SIG-M5 (cell line): ENCODE measurements at places on chromosomes 11 and 22.

DNA sequence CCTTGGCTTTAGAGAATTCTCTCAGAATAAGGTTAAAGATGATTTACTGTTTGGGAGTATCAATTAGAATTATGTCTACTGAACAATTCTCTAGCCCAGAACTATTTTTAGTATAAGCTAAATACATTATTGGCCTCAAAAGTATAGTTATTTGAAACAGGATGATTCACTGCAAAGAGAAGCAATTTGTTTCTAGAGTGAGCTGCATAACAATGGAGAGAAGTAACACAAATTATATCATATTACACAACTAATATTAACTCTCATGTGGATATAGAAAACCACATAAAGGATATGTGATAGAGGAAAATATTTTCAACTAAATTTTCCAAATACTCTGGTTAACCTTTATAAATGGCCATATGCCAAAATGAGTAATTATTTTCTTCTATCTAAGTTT lies 24.9 kb downstream of the PGM2L1 start:
- no peak for DNase-seq

DNA sequence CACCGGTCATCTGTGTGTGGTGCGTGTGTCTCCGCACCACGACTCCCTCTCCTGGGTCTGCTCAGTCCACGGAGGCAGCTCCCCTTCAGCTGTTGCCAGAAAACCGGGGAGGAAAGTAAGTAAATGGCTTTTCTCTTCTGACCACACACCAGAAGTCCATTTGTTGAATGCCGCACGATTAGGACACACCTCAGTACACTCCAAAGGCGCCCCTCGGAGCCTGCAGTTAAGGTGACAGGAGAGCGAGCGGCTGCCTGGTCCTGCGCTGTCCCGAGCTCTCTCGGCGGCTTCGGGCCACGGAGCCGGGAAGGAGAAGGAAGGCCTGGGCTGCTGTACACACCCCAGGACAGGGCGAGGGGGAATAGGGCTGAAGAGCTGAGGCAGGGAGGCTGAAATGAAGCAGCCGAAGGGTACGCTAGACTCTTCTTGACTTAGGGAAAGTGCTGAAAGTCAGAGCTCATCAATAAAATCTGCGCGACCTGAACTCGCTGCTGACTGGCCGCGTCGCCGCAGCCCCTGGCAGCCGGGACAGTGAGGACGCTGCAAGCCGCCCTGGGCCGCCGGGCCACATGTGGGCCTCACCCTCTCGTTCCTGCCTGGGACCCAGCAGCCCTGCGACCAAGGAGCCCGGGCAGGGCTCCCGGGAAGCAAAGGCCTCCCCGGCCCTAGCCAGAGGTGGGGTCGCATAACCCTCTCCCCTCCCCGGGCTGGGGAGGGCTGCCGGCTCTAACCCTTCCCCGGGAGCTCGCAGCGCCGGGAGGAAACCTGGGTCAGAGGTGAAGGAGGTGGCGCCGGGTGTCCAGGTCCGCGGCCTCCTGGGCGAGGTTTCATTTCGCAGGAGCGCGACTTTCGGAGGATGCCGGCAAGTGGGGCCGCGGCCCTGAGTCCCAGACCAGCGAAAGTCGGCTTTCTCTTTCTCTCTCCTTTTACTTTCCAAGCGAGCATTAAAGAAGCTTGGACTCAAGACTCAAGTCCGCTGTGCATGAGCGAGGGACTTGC lies 1.6 kb upstream of the PAX6 start:
- no peak for DNase-seq

GRCh38 chr11:68978626-68978930 lies 2.2 kb downstream of the MRGPRD start:
- no peak for DNase-seq

DNA sequence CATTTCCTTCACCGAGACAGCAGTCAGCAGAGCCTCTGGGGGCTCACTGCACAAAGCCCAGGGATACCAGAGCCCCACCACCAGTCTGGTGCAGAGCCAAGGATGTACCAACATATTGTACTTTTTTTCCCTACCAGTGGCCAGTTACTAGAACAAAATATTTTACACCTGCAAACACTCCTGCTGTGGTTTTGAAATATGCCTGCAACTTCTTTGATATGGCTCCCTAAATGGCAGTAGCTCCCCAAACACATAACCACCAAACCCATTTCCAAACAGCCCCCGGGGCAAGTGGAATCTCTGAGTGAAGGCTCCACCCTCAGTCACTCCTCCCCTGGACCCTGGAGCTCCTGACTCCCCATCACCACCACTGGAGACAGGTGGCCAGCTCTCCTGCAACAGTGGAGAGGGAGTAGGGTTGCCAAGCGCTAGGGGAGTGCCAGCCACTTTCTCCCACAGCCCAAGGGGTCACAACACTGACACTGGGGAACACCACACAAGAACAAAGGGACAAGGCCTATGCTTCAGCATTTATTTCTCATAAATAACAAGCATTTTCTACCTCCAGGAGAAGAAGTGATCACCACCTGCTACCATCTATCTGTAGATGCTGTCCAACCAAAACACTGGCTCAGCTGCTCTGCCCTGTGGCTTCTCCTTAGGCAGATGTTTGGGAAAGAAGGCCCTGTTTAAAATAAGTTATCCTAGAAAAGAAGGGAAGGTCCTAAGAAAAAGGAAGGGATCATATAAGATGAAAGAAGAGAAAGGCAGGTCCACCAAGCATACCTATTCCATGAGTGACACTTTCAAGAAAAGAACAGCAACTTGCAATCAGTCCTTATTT lies 15.1 kb downstream of the DGCR2 start:
- no peak for DNase-seq

- DNase-seq: no peak
Measured at GRCh38 chr22:41745968-41746367, 46.7 kb downstream of the MEI1 start.

- DNase-seq: no peak
Measured at GRCh38 chr11:91173701-91174100, 950.9 kb upstream of the CHORDC1 start.

DNA sequence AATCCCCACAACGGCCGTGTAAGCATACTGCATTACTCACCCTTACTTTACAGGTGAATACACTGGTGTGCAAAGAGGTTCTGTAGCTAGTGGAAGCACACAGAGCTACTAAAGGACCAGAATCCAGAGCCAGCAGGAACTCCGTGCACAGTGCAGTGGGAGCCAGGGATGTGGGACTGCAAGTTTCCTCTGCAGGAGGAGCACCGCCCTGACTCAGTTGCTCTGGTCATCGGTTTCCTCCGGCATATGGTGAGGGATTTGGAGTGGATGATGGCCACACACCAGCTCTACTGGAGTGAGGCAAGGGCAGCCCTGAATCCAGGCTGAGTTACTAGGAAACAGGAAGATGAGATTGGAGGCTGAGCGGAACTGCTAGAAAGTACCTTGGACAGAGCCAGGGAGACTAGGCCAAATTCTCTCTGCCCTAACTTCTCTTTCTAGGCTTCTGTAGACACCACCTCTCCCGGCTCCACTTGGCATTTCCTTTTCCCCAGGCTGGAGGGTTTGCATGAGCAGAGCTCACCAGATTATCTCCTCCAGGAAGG lies 18.2 kb upstream of the C22orf42 start:
- no peak for DNase-seq

GRCh38 chr22:23525510-23525909 lies 54.6 kb downstream of the IGLL1 start:
- no peak for DNase-seq

- DNase-seq: no peak
Measured at GRCh38 chr11:8763070-8763685, 80.6 kb downstream of the RPL27A start.

GRCh38 chr11:1180171-1180570 lies 22.4 kb downstream of the MUC5AC start:
- DNase-seq: no peak

DNA sequence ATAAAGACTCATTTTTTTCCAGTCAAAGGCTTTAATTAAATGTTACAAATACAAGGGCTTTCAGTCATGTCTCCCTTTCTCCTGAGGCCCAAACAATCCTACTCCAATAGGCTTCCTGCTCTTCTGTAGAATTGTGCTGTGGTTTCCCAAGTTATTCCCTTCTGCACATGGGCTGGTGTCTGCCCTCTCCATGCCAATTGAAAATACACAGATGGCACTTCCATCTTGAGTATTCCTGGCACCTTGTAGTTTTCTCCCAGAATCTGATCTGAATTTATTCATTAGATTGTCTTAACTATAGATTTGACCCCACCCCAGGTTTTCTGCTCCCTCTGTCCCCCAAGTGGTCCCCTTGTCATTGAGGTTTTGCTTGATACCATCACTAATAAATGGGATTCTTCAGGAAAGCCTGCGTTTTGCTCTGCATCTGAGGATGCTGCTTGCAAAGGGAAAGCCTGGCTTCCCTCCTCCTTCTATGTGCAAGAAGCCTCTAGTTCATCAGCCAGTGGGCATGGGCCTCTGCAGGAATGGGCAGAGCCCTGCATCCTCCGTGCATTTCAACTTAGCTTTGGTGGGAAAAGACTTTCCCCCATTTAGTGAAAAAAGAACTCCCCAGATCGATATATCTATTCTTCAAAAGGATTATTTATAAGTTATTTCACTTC lies 926.7 kb downstream of the NTM start:
- no peak for DNase-seq

- no peak for DNase-seq
Measured at GRCh38 chr11:64608046-64608445, 17.0 kb downstream of the SLC22A12 start.

- DNase-seq: no peak
Measured at GRCh38 chr11:72821221-72821919, 7.2 kb downstream of the ATG16L2 start.

- no peak for DNase-seq
Measured at GRCh38 chr11:78991681-78992080, 417.0 kb upstream of the NARS2 start.

- no peak for DNase-seq
Measured at GRCh38 chr22:36423461-36424404, 36.0 kb upstream of the MYH9 start.

GRCh38 chr11:120273432-120273831 lies 33.5 kb downstream of the POU2F3 start:
- no peak for DNase-seq

DNA sequence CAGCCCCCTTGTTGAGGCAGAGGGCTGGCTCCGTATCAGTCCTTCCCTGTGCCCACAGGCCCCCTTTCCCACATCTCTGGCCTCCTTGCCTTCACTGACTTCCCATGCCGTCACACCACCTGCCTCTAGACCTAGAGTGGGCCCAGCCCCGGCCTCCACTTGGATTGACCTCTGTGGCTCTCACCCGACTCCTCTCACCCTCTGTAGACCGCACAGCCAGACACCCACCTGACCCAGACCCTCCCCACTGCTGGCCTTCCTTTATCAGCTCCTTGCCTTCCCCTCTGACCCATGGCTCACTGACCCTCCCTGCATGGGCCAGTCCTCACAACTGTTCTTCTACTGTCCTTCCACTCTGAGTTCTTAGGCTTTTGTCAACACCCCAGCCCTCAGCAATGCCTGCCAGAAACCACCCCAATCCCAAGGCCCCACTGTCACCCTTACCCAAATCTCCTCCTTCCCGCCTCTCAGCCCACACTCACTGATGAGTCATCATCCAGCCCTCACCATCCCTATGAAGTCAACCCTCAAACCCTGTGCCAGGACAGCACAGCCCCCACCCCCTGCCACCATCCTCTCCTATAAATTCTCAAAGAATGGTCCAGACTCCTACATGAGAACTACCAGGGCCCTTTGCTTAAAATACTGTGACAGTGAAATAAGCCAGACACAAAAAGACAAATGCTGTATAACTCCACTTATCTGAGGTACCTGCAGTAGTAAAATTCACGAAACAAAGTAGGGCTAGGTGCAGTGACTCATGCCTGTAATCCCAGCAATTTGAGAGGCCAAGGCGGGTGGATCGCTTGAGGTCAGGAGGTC lies 53.4 kb downstream of the SCGB1A1 start:
- no peak for DNase-seq

DNA sequence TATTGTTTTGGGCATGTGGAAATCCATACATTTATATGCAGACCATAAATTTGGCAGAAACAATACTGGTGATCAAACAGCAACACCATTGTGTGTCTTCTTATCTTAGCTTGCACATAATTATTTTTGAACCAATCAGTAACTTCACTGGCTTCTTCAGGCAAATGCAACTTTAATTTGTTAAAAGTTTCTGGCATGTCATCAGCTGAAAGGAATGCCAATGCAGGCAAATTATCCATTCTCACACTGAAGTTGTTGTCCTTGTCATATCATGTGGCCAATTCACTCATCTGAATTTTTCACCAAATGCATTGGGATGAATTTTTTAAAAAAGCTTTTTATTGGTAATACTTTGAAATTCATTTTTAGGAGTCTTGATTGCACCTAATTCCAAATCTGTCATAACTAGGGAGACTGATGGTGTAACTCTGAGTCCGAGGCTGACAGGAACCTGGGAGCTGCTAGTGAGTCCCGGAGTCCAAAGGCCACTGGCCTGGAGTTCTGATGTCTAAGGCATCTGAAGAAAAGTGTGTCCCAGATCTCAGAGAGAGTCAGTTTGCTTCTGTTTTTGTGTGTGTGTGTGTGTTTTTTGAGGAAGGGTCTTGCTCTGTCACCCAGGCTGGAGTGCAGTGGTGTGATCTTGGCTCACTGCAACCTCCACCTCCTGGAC lies 17.4 kb upstream of the OR10V1 start:
- DNase-seq: no peak

DNA sequence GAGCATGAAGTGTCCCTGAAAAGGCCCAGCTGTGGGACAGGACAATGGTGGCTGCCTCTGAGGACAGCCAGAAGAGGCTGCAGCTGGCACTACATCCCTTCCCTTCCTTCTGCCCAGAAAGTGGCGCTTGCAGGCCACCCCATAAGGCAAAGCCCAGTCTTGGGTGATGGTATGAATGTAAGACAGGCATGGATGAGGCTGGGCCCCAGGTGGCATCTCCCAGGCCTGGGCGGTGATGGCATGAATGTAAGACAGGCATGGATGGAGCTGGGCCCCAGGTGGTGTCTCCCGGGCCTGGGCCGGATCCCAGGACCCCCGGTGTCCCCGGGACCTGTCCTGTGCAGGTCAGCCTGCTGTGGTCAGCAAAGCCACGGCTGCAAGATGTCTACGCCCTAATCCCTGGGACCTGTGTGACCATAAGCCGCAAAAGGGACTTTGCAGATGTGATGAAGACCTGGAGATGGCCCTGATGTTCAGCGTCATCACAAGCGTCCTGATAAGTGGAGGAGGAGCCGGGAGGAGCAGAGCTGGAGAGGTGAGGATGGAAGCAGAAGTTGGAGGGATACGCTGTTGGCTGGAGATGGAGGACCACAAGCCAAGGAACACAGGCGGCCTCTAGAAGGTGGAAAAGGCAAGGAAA lies 181.1 kb downstream of the CTTN start:
- DNase-seq: no peak

GRCh38 chr11:20536784-20537183 lies 62.6 kb upstream of the SLC6A5 start:
- DNase-seq: no peak
